Substantia nigra (tissue), 51 donors: ENCODE measurements at places on chromosomes 11 and 22.

GRCh38 chr11:70210530-70210929 lies 7.4 kb downstream of the FADD start:
- DNase-seq, result no peak

DNA sequence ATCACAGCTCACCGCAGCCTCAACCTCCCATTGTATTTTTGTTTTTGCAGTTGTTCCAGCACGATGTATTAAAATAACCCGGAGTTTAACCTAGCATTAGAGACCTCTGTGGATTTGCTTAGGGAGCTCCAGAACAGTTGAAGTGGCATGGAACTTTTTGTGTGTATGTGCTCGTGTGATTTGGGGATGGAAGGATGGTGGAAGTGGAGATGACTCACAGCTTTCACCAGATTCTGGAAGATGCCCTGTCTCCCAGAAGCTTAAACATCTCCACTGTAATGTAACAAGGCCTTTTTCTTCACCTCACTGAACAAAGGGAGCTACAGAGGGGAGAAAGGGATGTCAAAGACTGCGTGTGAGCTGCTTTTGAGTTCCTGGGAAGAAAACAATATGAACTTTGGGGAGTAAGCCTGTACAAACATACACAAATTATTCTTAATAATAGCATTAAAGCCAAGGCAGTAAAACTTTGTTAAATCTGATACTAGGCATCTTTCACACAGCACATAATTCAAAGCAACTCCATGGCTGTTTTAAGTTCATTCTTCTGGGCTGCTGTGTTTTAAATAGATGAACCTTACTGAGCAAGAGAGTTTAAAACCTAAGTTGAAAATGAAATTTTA lies 226.4 kb downstream of the ADAMTS15 start:
- DNase-seq, result no peak

- no peak for DNase-seq
Measured at GRCh38 chr11:69041516-69041915, 7.2 kb upstream of the TPCN2 start.

- no peak for DNase-seq
Measured at GRCh38 chr22:29092243-29092642, 19.4 kb downstream of the KREMEN1 start.
